NCI-H1105 (cell line): ENCODE measurements at places on chromosomes 7 and 10.
A peak's percentile ranks its signal among the peaks of the same experiment; 100 is the strongest.

DNA sequence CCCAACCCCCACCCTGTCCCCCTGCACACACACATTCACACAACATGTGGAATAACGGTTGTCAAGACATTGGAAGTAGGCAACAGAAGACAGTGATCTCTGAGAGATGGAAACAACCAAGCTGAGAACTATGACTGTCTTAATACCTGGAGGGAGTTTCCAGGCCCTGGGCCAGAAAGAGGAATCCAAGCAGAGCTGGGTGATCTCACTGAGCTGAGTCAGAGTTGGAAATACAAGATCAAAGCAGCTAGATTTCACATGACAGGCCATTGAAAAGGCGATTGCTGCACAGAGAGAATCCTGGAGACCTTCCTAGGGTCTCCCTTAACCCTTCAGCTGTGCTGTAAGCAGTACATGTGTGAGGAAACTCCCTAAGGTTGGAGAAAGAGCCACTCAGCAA lies 165.8 kb upstream of the PRSS1 start:
- DNase-seq = no peak

DNA sequence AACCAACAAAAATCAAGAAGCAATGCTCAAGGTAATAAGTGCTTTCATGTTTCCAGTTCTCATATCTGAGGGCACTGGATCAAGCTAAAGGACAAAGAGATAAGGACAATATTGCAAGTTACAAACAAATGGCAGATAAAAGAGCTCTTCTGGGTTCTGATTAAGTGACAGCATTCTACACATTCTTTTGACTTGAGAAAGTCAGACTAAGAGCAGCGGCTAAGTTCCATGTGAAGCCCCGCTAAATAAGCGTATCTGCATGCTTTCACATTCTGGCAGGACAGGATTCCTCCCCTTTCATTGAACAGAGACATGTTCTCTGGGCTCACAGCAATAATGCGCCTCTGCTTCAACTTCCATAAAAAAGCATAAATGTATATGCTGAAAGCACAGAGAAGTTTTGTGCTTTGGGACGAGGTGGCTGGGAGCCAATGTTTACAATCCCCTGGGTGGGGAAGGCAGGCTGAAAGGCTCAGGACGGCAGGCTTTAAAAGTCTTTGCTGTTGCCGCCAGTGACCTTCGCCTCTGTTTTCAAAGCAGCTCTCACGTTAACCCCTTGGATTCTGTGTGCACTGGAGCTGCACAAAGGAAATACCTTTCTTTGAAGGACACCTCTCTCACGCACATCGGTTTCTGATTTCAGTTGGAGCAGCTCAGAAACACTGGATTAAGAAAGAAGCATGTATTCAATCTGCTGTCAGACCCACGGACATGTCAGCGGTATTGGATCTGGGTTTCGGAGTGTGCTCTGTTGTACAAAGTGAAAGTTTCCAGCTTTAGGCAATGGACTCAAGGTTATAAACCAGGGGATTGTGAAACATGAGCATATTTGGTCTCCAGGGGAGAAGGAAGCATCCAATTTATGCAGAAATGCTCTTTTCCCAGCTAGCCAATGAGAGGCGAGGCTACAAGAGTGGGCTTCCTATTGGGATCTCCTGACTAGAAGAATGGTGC lies 105.4 kb upstream of the FAM133B start:
- DNase-seq = no peak

GRCh38 chr10:112981553-112981952 lies 31.5 kb downstream of the TCF7L2 start:
- DNase-seq = no peak

GRCh38 chr7:77745746-77746145 lies 49.5 kb downstream of the RSBN1L start:
- no peak for DNase-seq

- peak; percentile 24 for DNase-seq
Observed at GRCh38 chr10:122368502-122369254, 5.8 kb upstream of the PLEKHA1 start.

DNA sequence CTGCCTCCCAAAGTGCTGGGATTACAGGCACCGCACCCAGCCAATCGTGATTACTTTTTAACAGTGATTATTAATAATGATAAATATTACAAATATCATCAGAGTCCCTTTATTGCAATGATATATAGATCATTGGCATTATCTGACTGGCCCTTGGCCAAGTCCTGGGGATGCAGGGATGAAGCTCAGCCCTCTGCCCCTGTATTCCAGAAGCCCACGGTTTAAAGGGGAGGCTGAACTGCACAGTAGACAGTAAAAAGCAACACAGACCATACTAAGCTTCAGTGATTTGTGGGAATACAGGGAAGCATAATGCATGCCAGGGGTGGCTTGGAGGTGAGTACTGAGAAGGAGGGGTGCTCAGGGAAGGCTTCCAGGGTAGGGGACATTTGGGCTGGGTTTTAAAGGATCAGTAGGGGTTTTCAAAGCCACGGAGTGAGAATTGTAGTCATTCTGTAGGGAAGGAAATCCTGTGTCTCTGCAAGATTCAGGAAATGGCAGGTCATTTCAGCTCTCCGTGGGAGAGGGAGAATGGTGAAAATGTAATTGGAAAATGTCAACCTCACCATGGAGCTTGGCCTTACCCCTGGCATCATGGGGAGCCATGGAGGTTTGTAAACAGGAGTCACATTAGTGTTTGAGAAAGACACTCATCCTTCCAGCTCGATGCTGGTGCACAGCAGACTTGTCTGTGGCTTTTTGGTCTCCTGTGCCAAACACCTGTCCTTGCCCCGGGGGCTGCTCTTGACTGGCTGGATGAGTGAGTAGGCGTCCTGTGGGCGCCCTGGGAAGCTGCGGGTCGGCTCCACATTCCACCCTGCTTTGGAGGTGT lies 8.8 kb downstream of the ADAMTS14 start:
- no peak for DNase-seq

DNA sequence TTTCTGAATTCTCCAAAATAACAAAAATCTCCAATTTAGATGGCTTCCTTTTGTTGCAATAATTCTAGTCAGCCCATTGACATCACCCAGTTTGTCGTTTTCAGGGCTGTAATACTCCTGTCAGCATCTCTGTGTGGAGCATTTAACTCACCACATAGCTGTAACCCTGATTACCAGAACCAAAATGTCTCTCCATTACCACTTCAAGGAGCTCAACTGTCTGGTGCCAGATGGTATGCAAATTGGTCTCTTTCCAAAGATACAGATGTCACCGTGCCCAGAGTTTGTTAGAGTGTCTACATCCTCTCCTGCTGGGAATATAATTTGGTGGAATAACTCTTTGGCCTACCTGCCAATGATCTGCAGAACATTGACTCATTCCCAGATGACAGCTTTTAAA lies 350.3 kb upstream of the POT1 start:
- DNase-seq = peak; percentile 24

DNA sequence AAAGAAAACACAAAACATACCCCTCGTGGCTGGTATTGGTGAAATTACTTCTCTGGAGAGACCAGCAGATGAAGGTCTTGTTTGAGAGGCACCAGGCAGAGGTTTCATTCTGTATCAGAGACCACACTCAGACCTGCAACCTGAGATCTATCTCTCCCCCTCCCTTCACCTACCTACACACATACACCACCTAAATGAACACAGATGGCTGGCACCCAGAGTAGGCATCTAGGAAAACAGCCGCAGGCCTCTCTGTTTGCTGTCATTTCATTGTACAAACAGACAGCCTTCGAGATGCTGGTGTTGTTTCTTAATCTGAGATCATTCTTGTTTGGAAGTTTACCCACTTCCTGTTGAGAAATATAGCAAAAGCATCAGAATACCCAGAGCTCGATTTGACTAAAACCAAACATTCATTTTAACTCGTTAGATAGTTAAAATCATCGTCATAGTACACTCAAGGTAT lies 173.9 kb upstream of the SLC25A13 start:
- peak; percentile 74 for DNase-seq

DNA sequence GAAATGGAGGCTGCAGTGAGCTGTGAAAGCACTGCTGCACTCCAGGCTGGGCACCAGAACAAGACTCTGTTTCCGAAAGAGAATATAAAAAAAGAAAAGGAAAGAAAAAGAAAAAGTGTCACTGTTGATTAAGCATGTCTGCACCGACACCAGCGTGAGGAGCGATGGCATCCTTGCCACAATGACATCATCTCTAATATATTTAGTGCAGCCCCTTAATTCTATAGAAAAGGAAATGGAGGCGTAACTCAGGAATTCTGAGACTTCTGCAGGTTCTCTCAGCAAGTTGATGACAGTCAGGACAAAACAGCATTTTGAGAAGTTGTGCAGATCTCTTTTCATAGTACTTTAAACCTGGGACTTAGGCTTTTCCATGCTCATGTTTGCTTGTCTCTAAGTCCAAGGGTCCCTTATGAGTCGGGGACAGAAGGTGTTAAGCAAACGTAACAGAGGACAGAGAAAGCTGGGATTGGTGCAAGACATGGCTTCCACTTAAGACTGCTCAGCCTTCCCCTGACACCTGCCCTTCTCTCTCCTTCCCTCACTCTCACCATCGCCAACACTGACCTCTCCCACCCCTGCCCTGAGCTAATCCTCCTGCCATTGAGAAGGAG lies 16.9 kb upstream of the ANKRD1 start:
- DNase-seq = no peak

GRCh38 chr7:151993977-151994676 lies 31.3 kb upstream of the GALNT11 start:
- peak; percentile 8 for DNase-seq

DNA sequence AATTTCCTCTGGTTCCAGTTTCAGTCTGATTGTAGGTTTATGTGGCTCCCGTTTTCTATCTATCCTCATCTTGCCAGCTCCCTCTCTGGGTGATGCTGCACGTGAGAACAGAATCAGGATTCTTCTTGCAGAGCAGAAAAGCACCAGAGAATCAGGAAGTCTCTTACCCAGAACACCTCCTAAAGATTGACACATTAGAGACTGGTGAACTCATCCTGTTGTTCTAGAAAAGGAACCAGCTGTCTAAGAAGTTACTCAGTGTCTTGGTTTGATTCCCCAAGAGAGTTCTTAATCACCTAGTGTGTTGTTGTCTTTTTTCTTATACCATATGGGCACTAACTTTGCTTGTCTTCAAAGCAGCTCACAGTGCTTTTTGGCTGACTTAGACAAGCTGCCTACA lies 152.4 kb downstream of the DGKI start:
- no peak for DNase-seq

DNA sequence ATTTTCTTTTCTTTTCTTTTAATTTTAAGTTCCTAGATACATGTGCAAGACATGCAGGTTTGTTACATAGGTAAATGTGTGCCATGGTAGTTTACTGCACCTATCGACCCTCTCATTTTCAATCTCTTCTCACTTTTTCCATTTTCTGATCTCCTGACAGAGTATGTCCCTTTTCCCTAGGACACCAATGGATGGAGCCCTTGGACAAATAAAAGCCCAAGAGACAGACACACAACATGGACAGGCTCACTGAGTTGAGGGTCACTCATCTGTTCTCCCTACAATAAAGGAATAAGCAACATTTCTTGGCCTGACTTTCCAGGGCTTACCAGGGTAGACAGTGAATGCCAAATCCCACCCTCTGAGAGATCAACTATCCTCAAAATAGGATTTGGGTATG lies 15.2 kb upstream of the UBE2D1 start:
- DNase-seq = no peak

- DNase-seq = no peak
Observed at GRCh38 chr10:113689057-113689456, 9.3 kb downstream of the CASP7 start.

GRCh38 chr7:113158756-113159155 lies 40.4 kb upstream of the SMIM30 start:
- DNase-seq = no peak

DNA sequence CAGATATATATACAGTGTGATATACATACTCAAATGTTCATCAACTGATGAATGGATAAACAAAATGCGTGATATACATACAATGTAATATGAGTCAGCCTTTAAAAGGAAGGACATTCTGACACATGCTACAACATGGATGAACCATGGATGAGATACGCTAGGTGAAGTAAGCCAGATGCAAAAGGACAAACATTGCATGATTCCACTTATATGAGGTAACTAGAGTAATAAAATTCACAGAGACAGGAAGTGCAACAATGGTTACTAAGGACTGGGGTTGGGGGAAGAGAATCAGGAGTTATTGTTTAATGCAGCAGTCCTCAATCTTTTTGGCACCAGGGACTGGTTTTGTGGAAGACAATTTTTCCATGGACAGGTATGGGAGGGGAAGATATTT lies 47.3 kb upstream of the PIK3AP1 start:
- no peak for DNase-seq

GRCh38 chr7:94556028-94556427 lies 46.4 kb downstream of the CASD1 start:
- DNase-seq = no peak

DNA sequence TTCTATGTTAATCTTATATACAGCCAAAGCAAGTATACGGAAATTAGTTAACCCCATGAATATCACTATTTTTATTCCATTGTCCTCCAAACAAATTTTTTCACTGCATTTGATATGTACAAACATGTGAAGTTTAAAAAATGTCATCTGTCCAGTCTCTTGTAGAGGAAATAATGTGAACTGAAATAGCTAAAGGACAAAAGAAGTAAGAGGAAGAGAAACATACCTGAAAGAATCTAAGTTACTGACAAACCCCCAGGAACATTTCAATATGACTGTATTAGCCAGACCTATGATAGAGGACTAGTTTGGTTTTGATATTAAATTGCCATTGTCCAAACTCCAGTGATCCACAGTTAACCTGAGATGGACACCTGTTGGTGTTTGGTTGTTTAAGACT lies 80.6 kb downstream of the NRCAM start:
- DNase-seq = no peak

GRCh38 chr10:32038777-32039176 lies 17.4 kb downstream of the KIF5B start:
- DNase-seq = no peak

DNA sequence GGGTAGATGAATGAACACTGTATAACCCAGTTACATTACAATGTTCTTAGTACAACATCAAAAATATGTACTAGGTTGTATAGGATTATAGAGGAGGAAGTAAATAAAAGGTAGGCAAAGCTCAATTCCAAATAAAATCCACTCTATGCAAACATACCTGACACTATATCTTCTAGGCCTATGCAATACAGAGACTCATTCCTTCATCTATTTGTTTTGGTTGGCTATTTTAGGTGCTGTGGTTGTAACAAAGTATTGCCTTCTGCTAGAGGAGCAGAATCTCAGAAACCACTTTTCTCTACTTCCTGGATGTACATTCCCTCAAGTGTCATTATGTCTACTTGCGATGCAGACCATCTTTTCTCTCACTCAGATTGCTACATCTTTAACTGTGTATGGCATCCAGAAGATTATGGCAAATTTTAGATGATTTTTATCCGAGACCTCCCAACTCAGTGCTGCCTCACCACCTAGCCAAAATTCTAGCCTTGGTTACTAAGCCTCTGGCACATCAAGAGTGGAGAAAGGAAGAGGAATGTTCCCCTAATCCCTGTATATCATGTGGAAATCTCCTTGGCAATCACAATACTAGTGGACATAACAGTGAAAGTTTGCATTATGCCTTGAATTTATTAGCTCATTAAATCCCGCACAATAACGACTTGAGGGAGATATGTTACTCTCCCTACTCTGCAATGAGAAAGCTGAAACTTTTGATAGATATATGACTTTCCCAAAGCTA lies 5.5 kb upstream of the TFPI2 start:
- DNase-seq = no peak
